ENCODE measurements at places on chromosomes 2 and 18.

DNA sequence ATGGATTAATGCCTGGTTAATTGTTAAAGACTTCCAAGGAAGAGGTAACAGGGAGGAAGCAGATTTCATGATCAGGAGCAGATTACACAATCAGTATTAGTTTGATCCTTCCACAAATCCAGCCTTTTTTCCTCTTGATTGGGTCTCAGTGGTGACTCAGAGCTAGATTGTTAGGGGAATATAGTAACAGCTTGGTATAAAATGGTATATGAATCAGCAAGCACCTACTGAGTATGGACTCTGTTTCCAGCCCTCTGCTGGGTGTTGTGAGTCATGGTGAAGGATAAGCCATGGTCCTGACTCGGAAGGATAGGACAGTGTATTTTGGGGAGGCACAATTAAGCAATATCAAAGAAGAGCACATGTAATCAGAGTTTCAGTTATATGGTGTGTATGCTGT, 272.4 kb upstream of the DPP10 start:
- no peak for DNase-seq

DNA sequence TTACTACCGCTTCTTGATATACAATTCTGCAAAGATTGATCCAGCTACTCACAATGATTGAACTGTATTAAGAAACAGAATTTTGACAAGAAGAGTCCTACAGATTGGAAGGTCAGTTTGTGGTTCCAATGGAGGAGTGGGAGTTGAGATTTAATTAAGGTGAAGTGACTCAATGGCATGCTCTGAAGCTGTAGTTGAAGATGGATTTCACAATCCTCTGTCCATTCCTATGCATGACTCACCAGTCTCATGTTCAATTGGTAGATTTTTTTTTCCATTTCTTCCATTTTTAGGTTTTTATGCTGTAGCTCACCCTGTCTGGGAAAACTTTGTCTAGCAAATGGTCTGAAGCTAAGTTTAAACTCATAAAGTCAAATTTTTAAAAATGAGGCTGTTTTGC, 83.3 kb downstream of the DPP4 start:
- no peak for DNase-seq

DNA sequence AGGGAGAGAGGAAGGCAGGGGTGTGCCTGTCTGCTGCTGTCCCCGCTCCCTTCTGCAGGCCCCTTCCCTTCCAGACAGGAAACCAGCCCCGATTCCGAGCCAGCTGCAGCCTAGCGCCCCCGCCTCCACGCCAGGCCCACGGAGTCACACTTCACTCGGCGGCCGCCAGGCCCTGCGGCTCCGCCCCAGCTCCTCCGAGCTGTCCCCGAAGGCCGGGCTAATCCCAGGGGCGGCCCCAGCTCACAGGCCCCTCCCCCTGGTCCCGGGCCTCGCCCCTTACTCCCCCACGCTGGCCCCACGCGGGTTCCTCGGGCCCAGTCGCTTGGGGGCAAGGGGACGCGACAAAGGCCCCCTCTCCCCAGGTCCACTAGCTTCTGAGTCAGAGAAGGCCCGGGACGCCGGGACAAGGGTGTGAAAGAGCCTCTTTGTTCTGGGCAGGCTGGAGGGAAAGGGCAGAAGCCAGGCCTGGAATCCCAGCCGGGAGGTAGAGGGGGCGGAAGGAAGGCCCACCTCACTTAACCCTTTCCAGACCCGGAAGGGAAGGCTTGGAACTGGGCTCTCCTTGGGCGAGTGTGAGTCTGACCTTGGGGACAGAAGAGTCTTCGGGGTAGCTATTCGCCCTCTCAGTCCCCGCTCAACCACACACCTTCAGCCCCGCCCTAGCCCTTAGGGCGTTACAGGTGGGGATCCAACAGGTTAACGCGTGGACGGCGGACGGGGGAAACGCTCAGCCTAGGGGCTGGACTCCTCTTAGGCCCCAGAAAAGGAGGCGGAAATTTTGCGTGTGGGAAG, 1.2 kb downstream of the RTKN start:
- peak; percentile 99 for DNase-seq

GRCh38 chr2:60468382-60469085, 84.9 kb downstream of the BCL11A start:
- no peak for DNase-seq

GRCh38 chr2:29119211-29119610, 4.0 kb downstream of the CLIP4 start:
- DNase-seq: no peak

DNA sequence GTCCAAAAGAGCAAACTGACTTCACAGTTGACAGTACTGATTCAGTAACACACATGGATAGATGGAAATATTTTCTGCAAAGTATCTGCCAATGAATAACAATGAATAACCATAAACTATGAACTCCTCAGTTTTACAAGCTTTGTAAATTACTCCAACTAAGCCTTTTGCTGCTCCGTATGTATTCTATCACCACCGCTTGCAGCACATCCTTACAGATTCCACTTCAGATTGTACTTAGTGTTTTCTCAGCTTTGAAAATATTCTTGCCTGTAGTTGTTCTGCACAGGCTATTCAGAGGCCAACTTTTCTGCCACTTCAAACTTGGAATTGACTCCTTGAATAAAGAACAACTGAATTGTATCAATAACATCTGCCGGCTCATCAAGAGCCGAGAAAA, 36.2 kb downstream of the TLK1 start:
- DNase-seq: no peak

DNA sequence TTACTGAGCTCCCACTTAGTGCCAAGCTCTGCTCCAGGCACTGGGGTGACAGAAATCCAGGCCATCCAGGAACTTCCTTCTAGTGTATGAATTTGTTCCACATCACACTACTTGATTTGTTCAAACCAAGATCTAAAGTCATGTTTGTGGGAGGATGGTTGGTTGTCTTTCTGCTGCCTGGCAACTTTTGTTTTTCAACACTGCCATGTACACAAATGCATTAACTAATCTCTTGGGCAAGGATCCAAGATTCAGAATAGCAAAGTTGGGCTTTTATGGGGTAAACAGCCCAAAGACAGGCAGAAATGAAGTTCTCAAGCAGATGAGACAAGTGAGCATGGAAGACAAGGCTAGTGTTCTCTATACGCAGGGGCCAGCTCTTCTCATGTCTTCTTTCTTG, 53.4 kb upstream of the PROKR1 start:
- no peak for DNase-seq

- DNase-seq: no peak
Measured at GRCh38 chr2:37472959-37473358, 128.5 kb downstream of the QPCT start.

DNA sequence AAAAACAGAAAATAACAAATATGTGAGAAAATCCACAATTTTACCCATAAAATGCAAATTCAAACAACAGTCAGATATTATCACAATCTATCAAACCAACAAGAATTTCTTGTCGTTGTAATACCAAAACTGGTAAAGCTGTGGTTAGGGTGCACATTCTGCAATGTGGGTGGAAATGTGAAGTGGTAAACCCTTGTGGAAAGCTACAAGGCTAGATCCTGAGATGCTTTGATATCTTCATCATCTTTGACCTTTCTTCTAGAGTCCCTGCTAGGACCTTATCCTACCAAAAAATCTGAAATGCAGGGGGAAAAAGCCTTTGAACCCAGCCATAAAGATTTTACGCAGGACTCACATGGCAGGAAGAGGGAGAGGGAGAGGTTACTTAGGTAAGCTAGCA, 17.2 kb upstream of the ATG16L1 start:
- no peak for DNase-seq

DNA sequence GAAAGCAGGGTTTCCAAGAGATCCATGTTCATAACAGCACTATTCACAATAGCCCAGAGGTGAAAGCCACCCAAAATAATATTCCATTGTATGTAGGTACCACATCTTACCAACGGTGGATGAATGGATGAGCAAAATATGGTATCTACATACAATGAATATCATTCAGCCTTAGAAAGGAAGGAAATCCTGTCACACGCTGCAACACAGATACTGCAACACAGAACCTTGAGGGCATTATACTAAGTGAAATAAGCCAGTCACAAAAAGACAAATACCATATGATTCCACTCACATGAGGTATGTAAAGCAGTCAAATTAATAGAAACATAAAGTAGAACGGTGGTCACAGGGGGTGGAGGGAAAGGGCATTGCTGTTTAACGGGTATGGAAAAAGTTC, 155.7 kb downstream of the DTNB start:
- no peak for DNase-seq

- no peak for DNase-seq
Measured at GRCh38 chr18:36387310-36387709, 89.8 kb downstream of the FHOD3 start.

DNA sequence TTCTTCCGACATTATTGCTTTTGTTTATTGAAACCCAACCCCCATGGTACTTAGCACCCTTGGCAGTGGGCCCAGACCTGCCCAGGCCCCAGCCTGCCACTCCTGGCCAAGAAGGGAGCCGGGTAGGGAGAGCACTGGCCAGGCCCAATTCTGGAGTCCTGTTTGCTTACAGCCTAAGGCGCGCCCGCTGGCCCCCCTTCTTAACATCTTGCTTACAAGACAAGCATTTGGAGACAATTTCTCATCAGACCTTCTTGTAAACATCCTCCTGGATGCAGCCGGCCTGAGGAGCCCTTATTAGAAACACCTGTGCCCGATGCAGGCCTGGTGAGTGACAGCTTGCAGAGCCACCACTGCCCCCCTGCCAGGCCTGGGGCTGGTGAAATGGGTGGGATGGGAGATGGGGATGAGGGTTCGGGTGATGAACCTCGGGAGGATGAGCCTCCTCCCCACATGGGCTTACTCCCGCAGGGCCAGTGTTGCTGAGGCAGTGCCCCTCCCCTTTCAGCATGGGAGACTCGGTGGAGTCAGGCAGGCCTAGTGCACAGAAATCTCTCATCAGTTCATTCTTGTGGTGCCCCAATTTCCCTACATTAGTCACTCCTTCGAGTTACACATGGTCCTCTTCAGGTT, 217.5 kb downstream of the CYP26B1 start:
- DNase-seq: no peak

DNA sequence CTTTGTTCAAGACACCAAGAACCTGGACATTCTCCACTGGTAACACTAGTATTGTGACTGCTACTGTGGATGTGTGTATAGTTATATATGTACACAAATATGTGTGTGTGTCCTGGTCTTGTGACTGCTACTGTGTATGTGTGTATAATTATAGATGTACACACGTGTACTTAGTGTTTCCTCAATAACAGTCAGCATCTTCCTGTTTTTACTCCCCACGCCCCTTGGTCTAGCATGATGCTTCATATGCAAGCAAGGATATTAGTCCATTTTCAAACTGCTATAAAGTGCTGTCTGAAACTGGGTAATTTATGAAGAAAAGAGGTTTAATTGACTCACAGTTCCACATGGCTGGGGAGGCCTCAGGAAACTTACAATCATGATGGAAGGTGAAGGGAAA, 802.7 kb downstream of the RNF144A start:
- no peak for DNase-seq

DNA sequence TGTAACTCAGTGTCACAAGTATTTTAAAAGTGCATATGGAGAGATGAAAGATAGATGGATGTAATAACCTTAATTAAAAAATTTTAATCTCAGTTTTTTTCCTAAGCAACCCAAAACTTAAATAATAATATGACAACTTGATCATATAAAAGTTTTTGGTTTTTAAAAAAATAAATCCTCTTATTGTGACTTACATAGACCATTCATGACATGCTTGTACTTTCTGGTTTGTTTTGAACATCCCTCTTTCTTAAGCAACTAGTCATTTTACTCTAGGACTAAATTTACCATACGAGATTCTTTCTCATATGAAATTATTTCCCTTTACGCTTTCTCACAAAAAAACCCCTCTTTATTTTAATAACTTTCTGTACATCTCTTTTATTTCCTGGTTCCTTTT, 6.5 kb upstream of the PLA2R1 start:
- no peak for DNase-seq

DNA sequence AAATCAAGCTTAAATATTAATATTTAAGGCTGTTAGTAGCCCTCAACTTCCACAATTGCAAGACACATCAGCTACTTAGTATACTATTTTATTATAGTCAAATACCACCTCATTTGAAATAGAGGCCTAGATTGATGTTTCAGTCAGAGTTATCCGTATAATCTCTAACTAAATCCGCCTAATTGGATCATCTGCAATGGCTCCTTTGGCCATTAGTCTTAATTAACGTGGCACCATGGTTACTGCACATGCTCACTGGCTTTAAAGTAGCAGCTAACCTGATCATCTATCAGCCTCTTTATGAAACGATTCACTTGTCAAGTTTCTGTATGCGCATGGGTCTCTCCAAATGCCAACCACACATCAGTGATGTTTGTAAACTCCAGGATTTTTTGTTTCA, 112.3 kb downstream of the COLEC12 start:
- no peak for DNase-seq

DNA sequence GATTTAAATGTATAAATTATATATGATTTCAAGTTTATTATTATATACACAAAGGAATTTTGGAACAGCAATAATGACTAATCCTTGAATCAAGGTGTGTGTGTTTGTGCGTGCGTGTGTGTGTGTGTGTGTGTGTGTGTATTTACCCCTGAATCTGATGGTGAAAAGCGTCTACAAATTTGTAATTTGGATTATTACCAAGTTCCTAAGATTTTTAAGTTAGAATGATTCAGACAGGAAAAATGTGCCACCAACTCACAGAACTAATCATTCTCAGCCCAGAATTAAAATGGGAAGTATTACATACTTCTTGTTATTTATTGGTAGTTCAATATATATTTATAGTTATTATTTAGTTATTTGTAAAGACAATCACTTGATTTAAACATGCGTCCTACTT, 12.3 kb downstream of the CALCRL start:
- no peak for DNase-seq

- no peak for DNase-seq
Measured at GRCh38 chr2:97950329-97951154, 45.2 kb downstream of the TMEM131 start.

DNA sequence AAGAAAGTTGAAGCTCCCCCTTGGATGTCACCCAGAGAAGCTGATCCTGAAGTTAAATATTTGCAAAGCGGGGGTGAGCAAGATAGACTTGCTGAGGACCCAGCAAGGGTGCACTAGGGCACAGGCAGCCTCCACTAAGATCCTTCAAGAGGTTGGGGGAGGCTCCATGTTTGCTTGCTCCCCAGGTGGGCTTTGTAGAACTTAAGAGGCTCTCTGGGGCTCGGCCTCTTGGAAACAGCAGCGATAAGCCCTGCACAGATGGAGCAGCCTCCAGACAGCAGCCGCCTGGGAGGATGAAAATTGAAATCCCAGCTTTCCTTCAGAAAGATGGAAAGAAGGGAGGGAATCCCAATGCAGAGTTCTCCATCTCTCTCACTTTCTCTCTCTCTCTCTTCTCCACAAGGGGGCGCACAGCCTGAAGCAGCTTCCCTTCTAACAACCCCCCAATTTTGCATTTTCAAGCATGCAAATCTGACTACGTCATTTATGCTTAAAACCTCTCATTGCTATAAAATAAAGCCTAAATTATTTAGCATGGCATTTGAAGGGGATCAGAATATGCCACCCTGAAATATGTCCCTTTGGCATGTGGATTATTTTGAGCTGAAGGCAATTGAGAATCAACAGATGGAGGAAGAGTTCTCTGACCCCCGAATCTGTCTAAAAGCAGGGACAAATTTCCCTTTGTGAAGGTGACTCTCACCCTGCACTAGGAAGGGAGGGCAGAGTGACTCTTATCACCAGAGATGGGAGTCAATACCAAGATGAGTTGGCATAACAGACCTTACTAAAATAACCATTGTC, 185.7 kb upstream of the KLHL29 start:
- DNase-seq: no peak

GRCh38 chr2:120318626-120319025, 27.3 kb upstream of the INHBB start:
- no peak for DNase-seq

- no peak for DNase-seq
Measured at GRCh38 chr2:61980758-61981157, 75.3 kb downstream of the COMMD1 start.

GRCh38 chr2:200670313-200670712, 84.5 kb downstream of the AOX1 start:
- no peak for DNase-seq

Measured in GM12892 (cell line).